ENCODE measurements at places on chromosomes 12 and 14. TPM values are rescaled to one million over a fixed set of nuclear protein-coding genes. Genes with fewer than 3 reads are reported as not detected.

GRCh38 chr14:43116341-43116740 lies 1390.7 kb downstream of the FSCB start:
- DNase-seq: no peak

GRCh38 chr14:64082837-64083236 lies 211.3 kb downstream of the ESR2 start:
- no peak for DNase-seq

DNA sequence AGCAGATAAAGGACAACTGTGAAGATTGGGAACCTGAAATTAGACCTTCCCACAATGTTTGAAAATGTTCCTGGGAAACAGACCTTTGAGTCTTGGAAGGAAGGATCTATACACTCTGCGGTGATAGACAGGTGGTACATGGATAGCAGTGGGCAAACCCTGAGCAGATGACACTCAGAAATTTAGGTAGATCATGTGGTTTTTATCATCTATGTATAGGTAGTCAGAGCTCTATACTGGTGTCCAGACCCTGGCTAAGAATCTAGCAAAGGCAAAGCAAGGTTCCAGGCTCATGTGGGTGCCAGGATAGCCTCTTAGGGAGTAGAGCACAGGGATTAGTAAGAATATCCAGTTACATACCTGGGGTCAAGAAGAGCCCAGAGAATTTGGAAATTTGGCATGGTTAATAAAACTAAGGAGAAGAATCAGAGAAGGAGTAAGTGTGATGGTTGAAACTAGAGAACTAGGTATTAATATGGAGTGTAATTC lies 331.2 kb upstream of the FBXO33 start:
- no peak for DNase-seq

DNA sequence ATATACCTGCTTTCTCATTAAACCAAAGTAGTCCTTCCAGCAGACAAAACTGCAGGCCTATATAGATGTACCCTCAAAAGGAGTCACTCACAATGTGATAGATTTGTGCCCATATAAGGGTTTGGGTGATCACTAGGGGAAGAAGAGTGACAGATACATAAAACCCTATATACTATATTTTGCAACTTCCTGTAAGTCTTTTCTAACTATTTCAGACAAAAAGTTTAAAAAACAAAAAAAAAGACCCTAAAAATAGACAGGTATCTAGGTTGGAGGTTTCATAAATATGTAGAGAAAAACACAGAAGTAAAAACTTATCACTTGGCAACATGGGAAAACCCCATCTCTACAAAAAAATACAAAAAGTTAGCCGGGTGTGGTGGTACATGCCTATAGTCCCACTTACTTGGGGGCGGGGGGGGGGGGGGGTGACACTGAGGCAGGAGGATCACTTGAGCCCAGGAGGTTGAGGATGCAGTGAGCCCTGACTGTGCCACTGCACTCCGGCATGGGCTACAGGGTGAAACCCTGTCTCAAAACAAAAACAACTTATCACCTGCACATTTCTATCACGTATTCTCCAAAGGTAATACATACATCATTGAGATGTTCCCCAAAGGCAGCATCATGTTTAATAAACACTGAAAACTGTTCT lies 2.9 kb downstream of the VCPKMT start:
- DNase-seq: no peak

- no peak for DNase-seq
Observed at GRCh38 chr14:64698903-64699302, 5.3 kb upstream of the PLEKHG3 start.

- no peak for DNase-seq
Observed at GRCh38 chr14:89325959-89326358, 91.1 kb downstream of the FOXN3 start.

- no peak for DNase-seq
Observed at GRCh38 chr12:87369161-87369560, 660.0 kb downstream of the C12orf50 start.

BRF1 gene
- 48.7 TPM for total RNA-seq

GRIN2B gene
- total RNA-seq: 0.03 TPM
